ENCODE measurements at places on chromosomes 3 and 15.

DNA sequence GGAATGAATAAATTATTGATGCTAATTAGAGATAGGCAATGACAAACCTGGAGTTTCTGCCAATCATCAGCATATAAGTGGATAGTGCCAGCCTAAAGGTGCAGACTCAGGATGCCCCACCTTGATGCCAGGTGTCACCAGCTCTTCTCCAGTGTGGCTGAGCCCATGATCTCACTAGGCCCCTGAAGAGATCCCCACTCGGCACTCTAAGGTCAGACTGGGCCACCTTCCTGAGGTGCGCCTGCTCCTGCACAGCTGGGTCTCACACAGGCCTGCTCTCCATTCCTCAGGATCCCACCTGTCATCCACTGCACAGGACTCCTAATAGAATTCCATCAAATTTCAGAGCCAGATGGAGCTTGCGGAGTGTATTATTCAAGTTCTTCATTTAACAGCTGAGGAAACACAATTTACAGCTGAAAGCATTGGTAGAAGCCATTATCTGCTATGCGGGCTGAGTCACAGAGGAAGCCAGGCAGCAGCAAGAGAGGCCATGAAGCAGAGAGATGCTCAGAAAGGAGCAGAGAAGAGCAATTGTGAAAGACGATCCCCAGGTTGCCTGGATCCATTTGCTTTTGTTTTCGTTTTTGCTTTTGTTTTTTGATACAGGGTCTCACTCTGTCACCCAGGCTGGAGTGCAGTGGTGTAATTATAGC, 25.1 kb upstream of the FSTL1 start:
- no peak for DNase-seq

GRCh38 chr3:195750797-195751520, 30.2 kb downstream of the MUC20 start:
- DNase-seq = no peak

DNA sequence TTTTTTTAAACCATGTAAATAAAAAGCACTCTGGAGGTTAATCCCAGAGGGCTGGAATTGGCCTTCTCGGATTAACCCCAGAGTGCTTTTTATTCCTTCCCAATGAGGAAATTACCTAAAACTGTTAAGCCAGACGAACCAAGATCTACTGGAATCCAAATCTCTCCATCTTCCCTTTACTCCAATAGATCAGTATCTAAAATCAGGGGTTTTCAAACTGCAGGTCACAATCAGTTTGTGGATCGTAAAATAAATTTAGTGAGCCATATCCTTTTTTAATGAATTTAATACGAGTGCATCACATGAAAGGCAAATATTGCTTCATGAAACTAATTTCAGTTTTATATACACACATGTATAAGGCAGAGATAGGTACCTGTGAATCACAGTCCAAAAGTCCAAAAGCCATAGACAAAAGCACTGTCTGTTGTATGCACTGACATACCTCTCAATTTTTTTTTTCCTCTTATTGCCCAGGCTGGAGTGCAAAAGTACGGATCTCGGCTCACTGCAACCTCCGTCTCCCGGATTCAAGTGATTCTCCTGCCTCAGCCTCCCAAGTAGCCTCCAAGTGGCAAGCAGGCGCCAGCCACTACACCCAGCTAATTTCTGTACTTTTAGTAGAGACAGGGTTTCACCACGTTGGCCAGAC, 61.3 kb downstream of the TBL1XR1 start:
- no peak for DNase-seq

GRCh38 chr3:55879901-55880331, 392.8 kb upstream of the WNT5A start:
- DNase-seq = no peak

GRCh38 chr15:52295421-52296001, at the start of gene MYO5C:
Gene MYO5C, minus strand, starts transcription at chr15:52295804. Its CDS starts 168 bp downstream, at chr15:52295636.
- no peak for DNase-seq

GRCh38 chr15:79494963-79495755, 63.0 kb downstream of the MINAR1 start:
- no peak for DNase-seq

- no peak for DNase-seq
Measured at GRCh38 chr15:80159811-80160569, 7.2 kb downstream of the FAH start.

DNA sequence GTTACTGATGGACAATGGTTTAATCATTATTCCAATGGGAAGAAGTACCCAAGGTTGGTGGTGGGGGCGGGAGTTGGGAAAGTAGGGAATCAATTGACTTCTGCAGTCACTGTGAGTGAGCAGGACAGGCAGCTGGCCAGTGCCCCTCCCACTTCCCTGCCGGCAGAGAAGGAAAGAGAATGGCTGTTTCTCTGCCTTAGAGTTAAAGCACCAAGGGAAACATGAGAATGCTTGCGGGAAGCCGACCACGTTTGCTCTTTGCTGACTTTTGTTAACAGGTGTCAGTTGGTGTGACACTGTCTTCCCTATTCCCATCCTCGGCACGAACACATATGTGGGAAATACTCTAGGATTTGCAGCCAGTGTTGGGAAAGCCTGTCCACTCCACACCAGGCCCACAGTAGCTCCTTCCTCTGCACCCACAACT, 33.5 kb upstream of the MFSD1 start:
- DNase-seq = no peak

- no peak for DNase-seq
Measured at GRCh38 chr15:68262514-68263356, 14.8 kb upstream of the FEM1B start.

Data from activated B cell treated with CpG ODN at 0.5 μM for 24 hours (primary cell).